Testis (tissue), 5 donors: ENCODE measurements at places on chromosomes 2 and 18. TPM values are rescaled to one million over a fixed set of nuclear protein-coding genes. Genes with fewer than 3 reads are reported as not detected.

The VAPA gene
- total RNA-seq, result 177 TPM

The MYO3B gene
- total RNA-seq, result 1.4 TPM

The SLC8A1 gene
- 3.2 TPM for total RNA-seq

The MAP4K4 gene
- total RNA-seq, result 194 TPM

The TBR1 gene
- total RNA-seq, result 5.3 TPM
